ENCODE measurements at places on chromosomes 2 and 18. TPM values are rescaled to one million over a fixed set of nuclear protein-coding genes. Genes with fewer than 3 reads are reported as not detected.

DNA sequence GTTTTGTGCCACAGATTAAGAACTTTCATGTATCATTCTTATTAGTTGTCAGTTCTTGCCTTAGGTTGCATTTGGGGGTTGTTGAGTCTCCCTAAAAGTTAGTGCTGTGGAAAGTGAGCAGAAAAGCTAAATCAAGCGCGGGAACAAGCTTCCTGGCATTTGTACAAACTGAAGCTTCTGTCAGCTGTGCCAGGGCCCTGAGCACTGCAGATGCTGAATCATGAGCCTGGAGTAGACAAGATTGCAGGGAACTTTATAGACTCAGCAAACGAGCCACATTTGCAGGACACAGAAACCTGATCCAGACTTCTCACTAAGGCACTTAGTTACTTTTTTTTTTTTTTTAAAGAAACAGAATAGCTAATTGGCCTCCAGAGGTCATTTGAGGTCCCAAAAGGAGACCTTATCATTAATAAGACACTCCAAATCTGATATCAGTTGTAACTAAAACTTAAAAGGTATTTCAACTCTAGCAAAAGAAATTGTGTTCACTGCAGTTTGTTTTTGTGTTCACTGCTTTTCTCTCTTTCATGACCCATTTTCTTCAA is 88.7 kb downstream of the ADAM23 start:
- no peak for ATAC-seq

DNA sequence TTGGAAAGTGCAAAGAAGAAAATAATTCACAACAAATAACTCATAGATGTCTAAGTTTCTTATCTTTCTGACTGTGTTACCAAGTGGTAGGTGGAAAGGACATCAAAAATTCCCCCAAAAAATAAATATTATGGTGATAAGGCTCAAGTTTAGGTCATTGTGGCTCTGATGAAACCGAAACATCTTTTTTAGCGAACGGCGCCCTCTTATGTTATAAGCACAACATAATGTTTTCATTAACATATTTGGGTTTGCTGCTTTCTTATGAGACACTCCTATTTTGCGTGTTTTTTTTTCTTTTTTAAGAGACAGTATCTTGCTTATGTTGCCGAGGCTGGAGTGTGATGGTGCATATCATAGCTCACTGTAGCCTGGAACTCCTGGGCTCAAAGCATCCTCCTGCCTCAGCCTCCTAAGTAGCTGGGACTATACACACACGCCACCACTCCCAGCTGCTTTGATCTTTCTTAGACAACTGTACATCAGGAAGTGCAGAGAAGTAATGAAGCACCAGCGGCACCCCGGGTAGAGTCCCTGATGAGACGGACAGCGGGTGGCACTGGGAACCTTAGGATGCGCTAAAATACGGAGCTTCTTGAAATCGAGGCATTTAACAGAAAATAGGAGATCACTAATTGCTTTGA is 38.5 kb upstream of the SLC35G4 start:
- ATAC-seq, result no peak

GRCh38 chr2:33426666-33427231 is 49.7 kb upstream of the RASGRP3 start:
- no peak for ATAC-seq

The SLC9A4 gene
- total RNA-seq, result 0.11 TPM

DNA sequence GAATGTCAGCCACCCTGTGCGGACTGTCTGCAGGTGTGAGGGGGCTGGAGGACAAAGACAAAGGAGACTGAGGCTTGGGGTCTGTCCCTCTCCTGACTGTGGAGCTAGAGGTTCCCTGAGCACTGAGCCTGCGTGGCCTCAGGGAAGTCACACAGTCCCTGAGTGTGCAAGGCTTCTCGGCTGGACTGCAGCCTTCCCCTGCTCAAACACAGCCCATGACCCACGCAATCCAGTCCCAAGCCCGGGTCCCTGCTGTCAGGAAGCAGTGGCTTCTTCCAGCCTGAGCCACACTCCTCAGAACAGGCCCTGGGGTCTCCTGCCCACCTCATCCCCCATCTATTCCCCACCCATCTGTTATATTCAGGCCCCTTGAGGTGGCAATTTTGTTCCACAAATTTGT is 2.7 kb downstream of the ASTL start:
- no peak for ATAC-seq

- no peak for ATAC-seq
Observed at GRCh38 chr2:39504790-39505335, 67.8 kb upstream of the MAP4K3 start.

GRCh38 chr2:183034806-183035205 is 3.5 kb downstream of the NCKAP1 start:
- no peak for ATAC-seq

DNA sequence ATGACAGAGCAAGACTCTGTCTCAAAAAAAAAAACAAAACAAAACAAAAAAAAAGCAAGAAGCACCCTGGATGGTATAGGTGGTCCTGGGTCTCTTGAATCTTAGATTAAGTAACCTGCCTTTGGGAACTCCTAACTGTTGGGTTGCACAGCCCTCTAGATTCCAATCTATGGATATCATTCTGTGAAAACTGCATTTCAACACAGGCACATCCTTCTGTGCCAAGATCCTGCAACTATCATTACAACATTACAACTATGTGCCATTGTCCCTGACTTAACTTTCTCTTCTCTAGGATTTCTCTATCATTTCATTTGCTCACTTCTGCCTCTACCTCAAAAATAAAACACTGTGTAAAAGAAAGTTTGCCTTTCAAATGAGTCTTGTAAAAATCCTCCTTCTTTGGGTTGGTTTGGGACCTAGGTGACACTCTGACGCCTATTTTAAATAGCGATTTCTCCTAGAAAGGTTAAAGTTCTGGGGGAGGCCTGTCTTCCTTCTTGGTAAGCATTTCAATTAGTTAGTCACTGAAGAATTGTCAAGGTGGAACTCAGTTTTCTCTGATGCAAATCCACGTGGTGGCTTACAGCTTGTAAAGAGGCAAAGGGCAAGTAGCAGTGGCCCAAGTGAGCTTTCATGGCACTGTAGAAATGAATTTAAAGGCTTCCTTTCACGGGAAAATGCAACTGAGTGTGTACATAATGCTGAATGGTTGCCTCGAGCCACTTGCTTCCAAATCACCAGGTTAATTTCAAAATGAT is 9.2 kb downstream of the LGALSL start:
- no peak for ATAC-seq

DNA sequence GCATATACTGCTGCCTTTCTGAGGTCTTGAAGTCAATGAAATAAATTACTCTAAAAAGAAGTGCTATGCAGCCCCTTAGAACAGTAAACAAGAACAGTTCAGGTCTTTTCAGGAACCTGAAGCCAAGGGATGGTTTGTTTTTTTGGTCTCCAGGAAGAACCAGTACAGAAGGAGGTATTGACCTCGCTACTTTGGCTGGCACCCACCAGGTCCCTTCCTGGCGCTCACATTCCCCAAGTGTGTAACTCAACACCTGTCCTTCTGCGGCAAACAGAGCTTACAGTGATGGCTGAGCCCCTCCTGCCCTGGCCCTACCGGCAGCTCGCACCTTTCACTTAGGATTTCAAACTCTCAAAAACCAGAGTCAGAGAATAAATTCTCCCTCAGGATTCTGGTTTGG is 51.9 kb downstream of the SETBP1 start:
- ATAC-seq, result no peak

DNA sequence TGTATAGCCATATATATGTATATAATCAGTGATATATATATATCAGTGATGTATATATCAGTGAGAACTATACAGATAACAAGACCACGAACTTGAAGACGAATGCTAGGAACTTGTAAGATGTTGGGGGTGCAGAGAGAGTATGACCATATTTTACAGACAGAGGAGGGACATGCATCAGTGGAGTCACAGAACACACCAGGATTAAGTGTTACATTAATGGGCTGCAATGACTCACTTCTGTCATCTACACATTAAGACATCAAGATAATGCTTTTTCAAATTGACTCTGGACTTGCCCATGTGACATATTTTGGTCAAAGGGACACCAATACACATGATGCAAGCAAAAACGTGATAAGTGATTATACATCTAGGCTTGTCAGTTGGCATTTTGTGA is 501.0 kb downstream of the LRRTM4 start:
- no peak for ATAC-seq

DNA sequence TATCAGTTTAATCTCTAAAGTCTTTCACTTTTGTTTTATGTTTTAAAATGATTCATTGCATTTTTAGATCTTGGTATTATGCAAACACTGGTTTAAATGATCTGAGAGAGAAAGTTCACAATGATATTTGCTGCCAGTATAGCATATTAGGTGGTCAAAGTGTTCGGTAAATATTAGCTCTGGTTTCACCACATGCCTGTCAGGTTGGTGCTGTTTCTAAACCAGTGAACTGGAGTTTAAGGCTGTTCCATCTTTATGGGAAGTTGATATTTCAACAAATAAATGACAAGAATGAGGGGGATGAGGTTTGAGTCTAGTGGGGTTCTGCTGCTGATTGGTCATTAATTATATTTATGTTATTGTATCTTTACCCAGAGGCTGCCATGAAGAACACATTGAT is 436.4 kb downstream of the DCDC2C start:
- ATAC-seq, result no peak

DNA sequence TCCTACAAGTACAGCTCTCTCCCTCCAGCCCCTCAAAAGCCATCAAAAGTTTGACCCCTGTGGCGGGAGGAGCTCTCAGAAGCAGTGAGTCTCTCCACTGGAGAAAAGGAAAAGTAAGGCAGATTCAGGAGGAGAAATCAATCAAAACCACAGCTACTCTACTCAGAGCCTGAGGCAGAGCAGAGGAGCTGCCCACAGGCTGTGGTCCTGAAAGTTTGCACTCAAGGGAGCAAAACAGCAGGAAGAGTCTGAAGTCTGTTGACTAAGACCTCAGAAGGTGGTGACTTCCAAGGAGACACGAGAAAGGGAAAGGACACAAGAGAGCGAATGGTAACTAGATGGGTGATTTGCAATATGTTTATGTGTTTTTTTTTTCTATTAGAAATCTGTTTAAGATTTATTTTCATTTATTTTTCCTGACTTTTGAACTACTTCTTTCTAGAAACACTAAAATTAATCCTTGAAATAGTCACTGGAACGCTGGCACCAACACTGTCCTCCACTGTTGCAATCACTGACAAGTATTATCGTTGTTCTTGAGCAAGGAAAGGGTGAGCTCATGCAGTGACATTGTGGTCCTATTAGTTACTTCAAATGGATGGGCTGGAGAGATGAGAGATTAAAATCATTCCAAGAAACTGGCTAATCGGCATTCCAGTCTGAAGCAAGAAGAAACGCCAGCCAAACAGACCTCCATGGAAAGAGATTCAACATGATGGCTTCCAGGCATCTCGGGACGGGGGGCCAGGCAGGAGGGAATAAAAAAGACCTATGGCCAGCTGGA is 35.8 kb downstream of the PID1 start:
- ATAC-seq, result no peak

- ATAC-seq, result peak; percentile 28
Observed at GRCh38 chr2:113060396-113060795, 1.4 kb downstream of the IL36RN start.

GRCh38 chr2:203743441-203743981 is 37.1 kb downstream of the CD28 start:
- ATAC-seq, result peak; percentile 15

DNA sequence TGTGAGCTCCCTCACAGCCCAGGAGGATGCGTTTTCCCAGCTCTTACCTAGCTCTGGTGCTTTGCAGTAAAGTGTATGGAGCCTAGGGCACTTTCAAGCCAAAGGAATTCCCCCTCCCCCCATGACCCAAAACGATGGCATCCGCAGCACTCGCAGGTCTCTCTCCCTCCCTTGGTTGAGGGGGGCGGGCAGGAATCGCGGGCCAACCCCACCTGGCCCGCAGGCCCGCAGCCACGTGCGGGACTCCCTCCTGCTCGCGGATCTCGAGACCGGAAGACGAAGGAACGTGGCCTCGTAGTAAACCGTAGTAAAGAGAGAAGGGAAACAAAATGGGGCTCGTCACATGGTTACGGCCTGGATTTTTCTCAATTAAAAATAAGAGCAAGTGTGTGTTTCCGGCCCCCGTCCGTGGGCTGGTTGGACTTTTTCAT is 8.5 kb downstream of the IRS1 start:
- peak; percentile 69 for ATAC-seq

The EMX1 gene
- total RNA-seq, result not detected

The VIL1 gene
- not detected for total RNA-seq

DNA sequence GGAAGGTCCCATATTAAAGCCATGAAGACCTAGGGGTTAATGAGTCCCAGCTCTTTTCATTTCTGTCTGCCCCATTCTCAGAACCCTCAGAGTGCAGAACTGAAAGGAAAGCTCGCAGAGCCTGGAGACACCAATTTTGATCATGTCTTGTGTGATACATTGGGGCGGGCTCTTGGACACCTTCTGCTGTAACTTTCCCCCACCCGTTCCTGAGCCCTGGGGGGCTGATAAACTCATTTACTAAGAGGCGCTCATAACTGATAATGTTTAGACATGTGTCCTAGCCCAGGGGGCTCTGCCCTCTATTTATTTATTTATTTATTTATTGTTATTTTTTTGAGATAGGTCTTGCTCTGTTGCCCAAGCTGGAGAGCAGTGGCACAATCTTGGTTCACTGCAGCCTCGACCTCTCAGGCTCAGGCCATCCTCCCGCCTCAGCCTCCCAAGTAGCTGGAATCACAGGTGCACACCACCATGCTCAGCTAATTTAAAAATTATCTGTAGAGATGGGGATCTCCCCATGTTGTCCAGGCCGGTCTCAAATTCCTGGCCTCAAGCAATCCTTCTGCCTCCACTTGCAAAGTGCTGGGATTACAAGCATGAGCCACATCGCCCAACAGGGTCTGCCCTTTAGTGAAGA is 72.4 kb upstream of the HAAO start:
- no peak for ATAC-seq

The DSG1 gene
- total RNA-seq, result not detected

GRCh38 chr18:63787673-63788072 is 12.5 kb downstream of the SERPINB7 start:
- no peak for ATAC-seq

DNA sequence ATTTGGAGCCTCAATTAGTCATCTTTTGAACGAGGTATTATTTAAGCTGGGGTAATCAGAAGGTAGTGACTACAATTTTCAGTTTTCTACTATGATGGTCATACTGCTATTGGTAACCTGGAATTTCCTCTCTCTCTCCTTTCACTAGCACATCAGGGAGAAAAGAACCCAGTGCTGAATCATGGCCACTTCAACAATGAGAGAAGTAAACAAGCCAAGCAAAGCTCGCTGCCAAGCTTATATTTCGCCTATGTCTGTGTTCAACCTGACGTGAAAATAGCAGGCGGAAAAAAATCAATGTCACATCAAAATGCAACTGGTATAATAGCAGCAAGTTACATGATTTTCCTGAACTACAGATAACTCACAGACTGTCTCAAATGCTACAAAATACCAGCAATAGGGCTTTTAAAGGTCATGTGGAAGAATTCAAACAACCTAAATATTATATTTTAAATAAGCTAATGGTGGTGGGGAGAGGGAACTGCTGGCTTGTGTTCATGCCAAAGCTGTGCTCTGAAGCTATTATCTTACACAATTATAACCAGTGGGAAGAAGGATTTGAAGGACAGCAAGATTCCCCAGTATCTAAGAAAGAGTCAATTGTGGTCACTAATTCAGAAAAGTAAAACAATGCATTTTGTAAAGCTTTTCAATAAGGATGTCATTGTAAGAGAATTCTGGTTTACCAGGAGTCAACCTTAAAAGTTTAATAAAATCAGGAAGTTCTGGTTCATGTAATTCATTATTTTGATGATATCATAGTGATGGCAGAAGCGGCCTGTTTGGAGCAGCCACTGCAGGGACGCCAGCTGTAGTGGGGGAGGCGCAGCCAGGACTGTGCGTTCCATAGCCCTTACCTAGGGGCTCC is 38.0 kb downstream of the RNF152 start:
- no peak for ATAC-seq

- ATAC-seq, result peak; percentile 47
Observed at GRCh38 chr2:152036611-152037469, 62.0 kb downstream of the CACNB4 start.

- ATAC-seq, result no peak
Observed at GRCh38 chr2:117087535-117088291, 726.8 kb upstream of the DDX18 start.

All from activated T-helper 17 cell treated with anti-CD3 and anti-CD28 coated beads, Interleukin-2, amount 50 U/mL, for 72 hours (primary cell).